ENCODE measurements at places on chromosomes 1 and 21.

DNA sequence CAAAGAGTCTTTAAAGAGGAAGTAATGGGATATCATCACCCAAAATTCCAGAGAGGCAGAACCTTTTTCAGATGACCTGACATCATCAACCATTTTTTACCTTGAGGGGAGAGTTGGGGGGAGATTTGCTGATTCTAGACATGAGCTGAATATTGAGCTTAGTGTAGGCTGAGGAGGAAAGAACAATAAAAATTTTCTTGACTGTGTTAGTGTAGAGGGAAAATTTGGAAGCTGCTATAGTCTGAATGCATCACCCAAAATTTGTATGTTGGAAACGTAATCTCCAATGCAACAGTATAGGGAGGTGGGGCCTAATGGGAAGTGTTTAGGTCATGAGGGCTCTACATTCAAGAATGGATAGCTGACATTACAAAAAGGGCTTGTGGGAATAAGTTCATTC is 17.8 kb upstream of the CD84 start:
- no peak for DNase-seq

- no peak for DNase-seq
These were observed 339 bp downstream of the PTGS2 start for GRCh38 chr1:186679924-186680244.

DNA sequence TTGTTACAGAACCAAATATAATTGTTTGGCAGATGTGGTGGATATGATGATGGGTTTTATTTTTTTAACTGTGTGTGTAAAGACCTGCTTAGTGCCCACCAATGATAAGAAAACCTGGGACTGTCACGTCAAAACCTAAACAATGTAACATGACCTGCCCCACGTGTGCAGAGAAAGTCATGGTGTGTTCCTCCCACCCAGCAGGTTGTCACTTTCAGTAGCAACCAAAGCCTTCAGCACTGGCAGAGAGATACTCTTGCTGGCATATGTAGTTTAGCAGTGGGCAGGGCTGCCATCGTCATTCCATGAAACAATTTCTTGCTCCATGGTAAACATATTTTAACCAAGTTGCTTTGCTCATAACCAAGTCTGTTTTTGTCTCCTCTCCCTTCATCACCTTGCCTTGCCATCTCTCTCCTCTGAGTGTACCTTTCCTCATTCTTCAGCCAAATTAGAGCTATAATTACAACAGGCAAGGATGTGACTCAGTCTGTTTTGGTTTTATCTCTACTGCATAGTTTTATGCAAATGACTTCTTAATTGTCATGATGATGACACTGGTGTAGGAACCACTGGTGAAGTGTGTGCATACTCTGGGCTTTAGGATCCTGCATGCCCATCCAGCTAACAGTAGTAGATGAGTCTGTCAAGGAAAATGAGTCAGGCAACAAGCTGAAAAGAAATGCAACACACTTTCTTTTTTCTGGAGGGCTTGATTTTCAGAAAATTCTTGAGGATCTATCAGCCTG is 150.3 kb downstream of the EDEM3 start:
- DNase-seq = no peak

- DNase-seq = no peak
These were observed 99.8 kb downstream of the MRPL39 start for GRCh38 chr21:25507522-25507921.

DNA sequence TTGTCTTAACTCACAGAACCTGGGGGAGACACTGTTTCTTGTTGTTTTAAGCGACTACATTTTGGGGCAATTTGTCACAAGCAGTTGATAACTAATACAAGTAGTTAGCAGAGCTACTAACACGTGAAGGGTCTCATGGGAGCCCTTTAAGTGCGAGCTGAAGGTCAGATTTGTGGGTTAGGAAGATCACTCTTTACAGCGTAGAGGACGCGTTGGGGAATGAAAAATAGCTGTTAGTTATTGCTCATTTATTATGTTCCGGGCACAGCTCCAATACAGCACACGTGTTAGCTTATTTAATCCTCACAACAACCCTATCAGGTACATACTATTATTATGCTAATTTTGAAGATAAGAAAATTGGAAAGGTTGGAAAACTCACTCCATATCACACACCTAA is 95.9 kb downstream of the ACTL8 start:
- DNase-seq = no peak

DNA sequence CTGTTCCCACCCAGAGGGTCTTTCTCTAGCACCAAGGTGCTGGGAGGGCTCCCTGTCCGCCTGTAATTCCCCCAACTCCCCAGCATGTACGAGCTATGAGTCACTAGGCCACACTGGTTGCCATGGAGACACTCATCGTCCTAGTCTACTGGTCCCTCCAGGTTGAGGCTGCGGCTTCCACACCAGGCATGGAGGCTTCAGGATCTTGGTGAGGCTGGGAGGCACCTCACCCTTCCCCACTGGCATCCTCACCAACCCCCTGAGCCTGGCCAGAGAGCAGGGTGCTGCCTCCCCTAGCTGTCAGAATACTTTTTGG is 75.6 kb upstream of the KAZN start:
- no peak for DNase-seq

- DNase-seq = no peak
These were observed 497 bp downstream of the PKLR start for GRCh38 chr1:155300553-155301329.

DNA sequence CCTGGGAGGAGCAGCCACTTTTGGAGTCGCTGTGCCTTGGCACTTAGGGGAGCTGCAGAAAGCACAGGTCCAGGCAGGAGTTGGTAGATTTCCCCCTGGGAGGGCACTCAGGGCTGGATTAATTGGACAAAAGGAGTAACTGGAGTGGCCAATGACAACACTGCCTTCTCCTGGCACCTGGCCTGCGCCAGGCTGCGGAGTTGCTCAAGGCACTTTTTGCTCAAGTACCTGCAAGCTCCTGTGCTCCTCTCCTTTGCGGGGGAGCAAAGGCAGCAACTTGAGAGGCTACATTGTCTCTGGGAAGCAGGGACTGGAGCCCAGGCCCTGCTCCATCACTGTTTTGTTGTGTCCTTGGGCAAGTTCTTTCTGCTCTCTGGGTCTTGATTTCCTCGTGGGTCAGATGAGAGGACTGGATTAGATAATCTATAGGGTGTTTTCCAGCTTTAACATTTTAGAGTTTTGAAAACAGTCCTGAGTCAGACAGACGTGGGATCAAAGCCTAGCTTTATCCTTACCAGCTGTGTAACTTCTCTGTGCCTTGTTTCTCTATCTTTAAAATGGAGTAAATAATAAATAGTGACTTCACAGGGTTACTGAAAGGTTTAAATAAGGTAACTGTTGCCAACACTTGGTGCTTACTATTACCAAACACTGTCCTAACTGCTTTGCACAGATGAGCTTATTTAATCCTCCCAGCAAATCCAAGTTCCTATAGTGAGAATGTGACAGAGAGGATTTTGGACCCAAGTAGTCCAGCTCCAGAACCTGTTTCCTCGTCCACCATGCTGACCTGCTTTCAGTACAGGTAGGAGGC is 18.0 kb upstream of the GRHL3 start:
- no peak for DNase-seq

DNA sequence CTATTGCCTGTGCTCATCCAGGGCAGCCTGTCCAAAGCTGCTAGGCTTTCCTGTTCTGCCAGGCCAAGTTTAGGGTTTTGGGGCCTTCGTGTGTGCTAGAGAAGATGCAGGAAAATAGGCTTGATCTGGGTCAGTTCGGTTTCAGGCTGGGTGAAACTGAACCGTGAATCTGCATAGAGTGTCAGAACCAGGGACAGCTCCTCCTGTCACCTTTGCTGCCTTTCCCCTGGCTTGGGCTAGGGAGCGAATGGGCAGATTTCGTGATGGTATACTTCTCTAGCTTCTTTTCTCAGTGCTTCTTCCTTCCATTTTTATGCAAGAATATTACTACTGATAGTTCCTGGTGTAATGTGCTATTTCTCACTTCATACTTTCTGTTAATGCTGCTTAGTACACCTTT is 6.0 kb upstream of the AGO1 start:
- no peak for DNase-seq

DNA sequence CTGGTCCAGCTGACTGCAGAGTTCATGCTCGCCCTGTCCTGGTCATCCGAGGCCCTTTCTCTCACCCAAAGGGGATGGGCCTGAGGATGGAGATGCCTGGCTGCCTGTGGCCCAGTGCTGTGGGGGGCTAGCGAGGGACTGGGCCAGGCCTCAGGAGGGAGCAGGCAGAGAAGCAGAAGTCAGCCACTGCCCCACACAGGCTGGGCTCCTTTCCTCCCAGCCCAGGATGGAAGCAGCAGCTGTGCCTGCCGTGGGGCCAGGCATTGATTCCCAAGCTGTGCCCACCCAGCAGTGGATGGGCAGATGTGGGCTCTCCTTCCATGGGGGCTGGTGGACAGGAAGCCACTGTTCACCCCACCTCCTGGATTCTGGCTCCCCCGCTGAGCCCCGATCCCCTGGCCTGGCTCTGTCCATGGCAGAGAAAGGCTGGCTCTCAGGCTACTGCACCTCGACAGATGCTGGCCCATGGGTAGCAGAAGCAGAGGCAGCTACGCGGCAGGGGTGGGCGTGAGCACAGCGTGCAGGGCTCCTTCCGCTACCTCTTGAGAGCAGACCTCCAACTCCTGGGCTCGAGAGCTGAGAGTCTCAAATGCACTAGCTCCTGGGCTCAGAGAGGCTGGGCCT is 24.6 kb downstream of the RUNX3 start:
- DNase-seq = peak; percentile 1

GRCh38 chr1:83619170-83619896 is 379.6 kb downstream of the TTLL7 start:
- no peak for DNase-seq

DNA sequence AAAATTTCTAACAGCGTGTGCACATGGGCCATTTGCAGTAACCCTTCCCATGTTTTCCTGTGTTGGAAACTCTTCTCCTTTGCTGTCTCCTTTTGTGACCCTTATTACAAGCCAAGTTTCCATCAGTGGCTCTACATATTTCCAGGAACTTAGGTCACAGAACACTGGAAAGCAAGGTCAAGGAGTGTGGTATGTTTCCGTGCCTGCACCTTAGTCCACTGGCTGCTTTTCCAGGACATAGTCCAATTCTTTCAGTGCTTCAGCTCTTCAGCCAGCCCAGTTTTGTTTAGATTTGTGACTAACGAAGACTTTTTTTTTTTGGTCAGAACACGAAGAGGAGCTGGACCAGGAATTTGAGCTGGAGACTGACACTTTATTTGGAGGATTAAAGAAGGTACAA is 33.8 kb downstream of the HHAT start:
- DNase-seq = no peak

DNA sequence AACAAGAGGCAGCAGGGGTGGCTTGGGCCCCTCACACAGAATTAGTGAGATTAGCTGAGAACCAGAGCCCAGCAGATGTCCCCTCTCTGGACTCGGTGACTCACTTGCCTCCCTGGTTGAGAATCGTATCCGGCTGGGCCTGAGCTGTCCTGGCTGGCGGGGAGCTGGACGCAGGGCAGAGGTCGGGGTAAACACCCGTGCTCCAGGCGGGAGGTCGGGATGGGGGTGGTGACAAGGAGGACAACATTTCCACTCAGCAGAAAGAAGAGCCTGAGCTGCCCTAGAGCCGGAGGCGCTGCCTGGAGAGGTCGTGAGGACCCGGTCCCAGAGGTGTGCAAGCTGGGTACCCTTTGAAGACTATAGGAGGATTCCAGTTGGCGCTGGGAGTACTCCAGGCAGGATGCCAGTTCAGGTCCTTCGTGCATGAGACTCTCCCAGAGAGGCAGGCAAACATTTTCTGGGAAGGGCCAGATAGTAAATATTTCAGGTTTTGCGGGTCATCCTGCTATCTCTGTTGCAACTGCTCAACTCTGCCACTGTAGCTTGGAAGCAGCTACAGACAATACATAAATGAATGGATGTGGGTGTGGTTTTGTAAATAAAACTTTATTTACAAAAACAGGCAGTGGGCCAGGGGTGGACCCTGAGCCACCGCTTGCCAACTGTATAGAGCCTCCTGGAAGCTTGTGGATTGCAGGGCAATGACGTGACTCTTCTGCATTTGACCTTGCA is 116.8 kb upstream of the WNT4 start:
- no peak for DNase-seq

DNA sequence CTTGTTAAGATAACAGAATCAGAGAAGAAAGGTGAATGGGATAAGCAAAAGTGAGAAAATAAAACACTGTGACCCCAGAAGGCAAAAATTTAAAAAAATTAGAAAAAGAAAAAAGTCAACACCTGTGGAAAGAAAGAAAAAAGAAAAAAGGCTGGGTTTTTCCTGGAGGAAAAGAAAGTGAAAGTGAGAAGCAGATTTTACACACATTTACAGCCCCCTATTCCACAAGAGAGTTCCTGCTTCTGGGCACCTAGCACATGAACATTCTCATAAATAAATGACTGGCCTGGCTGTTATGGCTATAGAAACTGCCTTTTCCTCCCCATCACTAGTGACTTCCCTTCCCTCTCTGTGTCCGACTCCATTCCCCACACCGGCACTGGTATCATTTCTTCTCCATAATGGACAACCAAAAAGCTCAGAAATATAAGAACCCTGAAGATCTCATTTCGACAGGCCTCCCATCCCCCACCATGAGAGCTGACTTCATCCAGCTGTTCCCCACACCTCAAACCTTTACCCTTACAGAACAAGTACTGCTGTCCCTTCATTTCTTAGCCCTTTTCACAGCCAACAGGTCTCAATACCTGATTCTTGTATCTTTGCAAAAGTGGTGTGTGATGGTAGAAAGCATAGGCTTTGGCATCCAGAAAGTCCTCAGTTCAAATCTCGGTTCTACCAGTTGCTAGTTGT is 12.6 kb downstream of the MTF1 start:
- DNase-seq = no peak

GRCh38 chr1:178743801-178744200 is 18.8 kb downstream of the RALGPS2 start:
- no peak for DNase-seq

- DNase-seq = no peak
These were observed 333.6 kb upstream of the CAMK1G start for GRCh38 chr1:209249785-209250440.

- no peak for DNase-seq
These were observed 97.9 kb upstream of the MARK1 start for GRCh38 chr1:220430059-220430458.
